Epithelial cell of esophagus (primary cell): ENCODE measurements at places on chromosomes 5 and 9.

- no peak for DNase-seq
Observed at GRCh38 chr5:114678778-114679177, 316.9 kb downstream of the KCNN2 start.

- DNase-seq, result no peak
Observed at GRCh38 chr5:168140241-168140640, 151.2 kb upstream of the WWC1 start.

DNA sequence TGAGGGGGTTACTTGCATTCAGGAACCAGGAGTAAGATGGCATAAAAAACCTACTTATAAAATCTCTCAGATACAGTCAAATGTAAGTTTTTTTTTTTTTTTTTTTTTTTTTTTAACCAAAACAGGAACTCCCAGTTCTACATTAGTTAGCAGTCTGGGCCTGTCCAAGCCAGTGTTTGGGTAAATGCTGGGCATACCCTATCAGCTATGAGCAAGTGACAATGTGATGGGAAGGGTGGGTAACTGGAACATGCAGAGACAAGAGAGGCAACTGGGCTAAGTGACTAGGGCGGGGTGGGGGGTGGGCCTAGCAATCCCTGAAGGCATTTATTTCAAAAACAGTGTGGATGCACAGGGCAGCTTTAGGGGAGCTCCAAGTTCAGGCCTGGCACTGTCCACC, 2.3 kb downstream of the NMRK1 start:
- peak; percentile 92 for DNase-seq

GRCh38 chr5:122985006-122985700, 51.4 kb downstream of the PPIC start:
- no peak for DNase-seq

- no peak for DNase-seq
Observed at GRCh38 chr5:171469326-171469725, 49.9 kb downstream of the FGF18 start.
